ENCODE measurements at places on chromosomes 4 and X. TPM values are rescaled to one million over a fixed set of nuclear protein-coding genes. Genes with fewer than 3 reads are reported as not detected.
A peak's percentile ranks its signal among the peaks of the same experiment; 100 is the strongest.

- DNase-seq, result no peak
These were observed 787 bp upstream of the TET2 start for GRCh38 chr4:105145903-105146275.

GRCh38 chr4:34767407-34767806 is 1476.9 kb downstream of the ARAP2 start:
- no peak for DNase-seq

DNA sequence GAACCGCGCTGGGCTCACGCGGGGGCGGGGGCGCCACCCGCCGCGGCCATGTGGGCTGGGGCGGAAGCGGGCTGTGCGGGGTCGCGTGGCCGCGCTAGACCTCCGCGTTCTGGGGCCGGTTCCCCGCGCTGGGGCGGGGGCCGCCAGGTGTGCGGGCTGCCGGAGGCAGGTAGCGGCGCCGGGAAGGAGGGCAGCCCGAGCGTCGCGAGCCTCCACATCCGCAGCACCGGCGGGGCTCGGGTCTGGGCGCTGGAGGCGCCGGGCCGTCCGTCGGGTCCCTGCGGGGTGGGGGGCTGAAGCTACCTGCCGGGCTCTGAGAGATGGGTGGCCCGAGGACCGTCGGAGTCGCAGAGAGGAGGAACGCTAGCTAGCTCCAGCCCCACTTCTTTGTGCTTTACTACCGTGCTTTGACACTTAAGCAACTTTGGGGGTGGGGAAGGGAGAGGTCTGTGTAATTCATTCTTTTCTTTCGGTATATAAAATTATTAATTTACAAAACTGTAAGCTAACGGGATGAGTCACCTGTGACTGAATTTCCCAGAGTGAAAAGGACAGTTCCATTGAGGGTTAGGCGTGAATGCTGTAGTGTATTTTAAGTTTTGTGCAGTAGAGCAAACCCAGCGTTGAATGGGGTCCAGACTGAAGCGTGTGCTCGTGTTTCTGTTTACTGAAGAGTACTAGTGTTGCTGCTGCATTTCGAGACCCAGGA is 689 bp downstream of the METAP1 start:
- peak; percentile 36 for DNase-seq

DNA sequence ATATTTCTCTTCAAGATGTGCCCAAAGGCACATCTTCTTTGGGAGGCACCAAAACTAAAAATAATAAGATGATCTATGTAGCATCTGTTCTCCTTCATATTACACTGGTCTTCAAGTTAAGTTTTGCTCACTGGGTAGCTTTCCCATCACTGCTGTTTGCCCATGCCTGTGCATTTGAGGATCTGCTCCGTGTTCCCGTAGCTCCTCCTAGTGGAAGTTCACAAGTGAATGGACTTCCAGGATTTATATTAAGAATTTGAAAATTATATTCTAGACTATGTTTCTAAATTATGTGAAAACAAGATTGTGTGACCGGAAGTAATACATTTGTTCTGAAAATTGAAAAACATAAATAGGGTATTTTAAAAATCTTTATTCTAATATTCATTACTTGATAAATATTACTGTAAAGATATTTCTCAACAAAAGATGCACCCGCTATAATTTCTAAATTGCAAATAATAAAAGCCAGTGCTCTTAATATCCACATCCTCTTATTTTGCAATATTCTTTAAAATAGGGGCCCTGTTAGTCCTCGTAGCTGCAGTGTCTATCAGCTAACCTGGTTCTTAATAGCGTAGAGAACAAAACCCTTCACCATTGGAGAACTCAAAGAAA is 147.7 kb downstream of the RBM46 start:
- peak; percentile 45 for DNase-seq

DNA sequence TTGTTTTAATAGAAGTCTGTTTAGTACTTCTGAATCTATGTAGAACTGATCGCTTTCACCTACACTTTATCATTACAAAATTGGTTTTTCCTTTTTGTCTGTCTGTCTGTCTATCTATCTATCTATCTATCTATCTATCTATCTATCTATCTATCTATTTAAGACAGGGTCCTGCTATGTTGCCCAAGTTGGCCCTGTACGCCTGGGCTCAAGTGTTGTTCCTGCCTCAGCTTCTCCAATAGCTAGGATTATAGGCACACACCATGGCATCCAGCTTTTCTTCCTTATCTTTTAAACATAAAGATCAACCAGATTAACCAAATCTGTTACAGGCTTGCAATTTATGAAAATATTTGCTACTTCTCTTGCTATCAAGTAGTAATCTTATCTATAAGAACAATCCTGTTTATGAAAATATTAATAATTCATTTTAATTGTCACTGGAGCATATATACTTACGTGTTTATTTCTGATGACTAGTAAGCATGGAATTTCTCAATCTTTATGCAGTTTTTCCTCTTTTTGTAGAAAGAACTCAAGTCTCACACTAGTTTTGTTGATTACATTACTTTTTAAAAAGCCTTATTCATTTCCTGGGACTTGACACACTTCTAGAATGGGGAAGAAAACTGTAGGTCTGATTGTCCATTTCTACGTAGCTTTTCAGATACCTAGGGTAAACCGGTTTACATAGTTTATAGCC is 24.5 kb downstream of the KIAA0232 start:
- DNase-seq, result peak; percentile 58

Gene SOX3
- total RNA-seq, result not detected

GRCh38 chr4:153403726-153404125 is 59.2 kb downstream of the MND1 start:
- DNase-seq, result no peak

- DNase-seq, result no peak
These were observed 42.1 kb downstream of the TRIM61 start for GRCh38 chr4:164935363-164935762.

Gene ZMAT1
- total RNA-seq, result 0.43 TPM

DNA sequence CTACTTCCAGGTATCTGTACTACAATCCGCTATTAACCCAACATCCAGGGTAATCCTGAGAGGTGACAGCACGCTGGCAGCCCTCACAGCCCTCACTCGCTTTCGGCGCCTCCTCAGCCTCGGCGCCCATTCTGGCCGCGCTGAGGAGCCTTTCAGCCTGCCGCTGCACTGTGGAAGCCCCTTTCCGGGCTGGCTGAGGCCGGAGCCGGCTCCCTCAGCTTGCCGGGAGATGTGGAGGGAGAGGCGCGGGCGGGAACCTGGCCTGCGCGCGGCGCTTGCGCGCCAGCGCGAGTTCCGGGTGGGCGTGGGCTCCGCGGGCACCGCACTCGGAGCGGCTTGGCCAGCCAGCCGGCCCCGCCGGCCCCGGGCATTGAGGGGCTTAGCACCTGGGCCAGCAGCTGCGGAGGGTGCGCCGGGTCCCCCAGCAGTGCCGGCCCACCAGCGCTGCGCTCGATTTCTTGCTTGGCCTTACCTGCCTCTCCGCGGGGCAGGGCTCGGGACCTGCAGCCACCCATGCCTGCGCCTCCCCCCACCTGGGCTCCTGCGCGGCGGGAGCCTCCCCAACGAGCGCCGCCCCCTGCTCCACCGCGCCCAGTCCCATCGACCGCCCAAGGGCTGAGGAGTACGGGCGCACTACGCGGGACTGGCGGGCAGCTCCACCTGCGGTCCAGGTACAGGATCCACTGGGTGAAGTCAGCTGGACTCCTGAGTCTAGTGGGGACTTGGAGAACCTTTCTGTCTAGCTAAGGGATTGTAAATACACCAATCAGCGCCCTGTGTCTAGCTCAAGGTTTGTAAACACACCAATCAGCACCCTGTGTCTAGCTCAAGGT is 87.3 kb downstream of the PRSS12 start:
- no peak for DNase-seq

GRCh38 chr4:22045051-22045630 is 96.6 kb upstream of the KCNIP4 start:
- no peak for DNase-seq

DNA sequence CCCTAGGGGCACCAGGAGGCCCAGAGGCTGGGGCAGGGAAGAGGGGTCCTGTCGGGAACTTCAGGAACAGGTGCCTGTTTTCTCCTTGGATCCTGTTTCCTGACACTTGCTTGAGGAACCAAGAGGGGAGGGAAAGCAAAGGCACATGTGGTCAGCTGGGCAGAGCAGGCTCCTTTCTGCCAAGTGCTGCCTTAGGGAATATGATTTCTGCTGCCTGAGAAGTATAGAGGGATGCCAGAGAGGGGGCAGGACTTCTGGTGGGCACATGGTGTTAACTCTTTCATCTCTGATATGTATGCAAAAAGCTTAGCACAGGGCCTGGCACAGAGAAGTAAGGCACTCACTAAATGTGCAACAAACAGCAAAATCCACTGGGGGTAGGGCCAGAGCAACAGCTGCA is 51.2 kb upstream of the PJA1 start:
- no peak for DNase-seq

Gene C4orf50
- not detected for total RNA-seq

DNA sequence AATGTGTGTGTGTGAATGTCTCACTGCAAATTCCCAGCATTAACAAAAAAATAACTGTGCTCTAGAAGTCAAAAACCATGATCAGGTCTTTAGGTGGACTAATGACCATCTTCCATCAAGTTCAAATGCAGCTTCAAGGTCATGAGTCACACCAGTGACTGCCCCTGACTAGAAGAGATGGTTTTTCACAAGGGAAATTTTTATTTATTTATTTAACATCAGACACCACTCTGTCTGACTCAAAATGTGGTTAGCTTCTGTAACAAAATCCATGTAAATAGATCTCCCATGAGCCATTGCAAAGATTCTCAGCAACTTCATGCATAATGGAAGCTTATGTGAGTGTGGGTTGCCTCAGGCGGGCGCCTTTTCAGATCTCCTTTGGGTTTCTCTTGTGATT is 219.2 kb downstream of the KIT start:
- DNase-seq, result no peak

- no peak for DNase-seq
These were observed 263.8 kb downstream of the ARHGAP24 start for GRCh38 chr4:85738721-85739120.

DNA sequence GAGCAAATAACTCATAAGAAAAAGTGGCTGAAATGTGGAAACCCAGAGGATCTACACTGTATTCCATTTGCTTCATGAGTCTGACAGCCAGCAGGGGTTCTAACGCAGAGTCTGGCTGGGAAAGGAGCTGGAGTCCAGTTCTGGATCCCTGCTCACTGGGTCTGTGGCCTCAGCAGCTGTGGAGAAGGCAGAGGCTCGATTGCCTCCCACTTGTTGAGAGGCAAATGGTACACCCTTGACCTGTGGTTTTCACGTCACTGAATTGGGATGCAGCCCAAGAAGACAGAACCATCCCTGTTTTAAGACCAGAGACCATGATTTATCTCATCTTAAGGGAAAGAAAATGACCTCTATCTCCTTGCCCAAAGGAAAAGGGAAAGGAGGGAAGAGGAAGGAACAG is 147.0 kb upstream of the NOCT start:
- DNase-seq, result peak; percentile 51

DNA sequence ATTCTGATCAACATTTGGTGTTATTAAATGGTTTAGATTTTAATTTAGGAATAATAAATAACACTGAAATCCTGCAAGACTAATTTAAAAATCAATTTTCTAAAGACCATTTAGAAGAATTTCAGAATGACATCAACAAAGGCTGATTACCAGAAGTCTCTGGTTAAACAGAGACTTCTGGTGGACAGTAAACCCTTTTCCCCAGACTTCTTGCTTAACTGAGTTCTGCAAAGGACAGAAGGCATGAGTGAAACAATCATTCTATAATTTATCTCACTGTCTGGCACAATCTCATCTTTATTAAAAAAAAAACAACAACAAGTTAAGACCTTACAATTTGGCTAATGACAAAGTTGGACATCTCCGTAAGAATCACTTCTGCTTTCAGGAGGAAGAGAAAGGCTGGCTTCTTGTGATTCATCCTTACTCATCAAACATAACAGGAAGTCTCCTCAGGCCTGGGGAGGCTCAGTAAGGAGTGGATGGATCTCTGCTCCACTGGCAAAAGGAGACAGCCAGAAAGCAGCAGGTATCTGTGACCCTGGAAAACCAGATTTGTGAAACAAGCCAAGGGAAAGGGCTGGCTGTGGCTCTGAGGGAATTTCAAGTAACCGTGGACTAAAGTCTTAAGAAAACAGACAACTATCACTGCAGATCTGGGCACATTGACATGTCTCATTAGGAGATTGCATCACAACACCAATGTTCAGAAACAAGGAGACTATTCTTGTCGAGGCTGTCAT is 908 bp upstream of the TLR6 start:
- DNase-seq, result peak; percentile 90

GRCh38 chrX:150503898-150504219 is 64.6 kb upstream of the MTM1 start:
- DNase-seq, result no peak

GRCh38 chrX:14598330-14598729 is 69.0 kb downstream of the GLRA2 start:
- DNase-seq, result peak; percentile 25

DNA sequence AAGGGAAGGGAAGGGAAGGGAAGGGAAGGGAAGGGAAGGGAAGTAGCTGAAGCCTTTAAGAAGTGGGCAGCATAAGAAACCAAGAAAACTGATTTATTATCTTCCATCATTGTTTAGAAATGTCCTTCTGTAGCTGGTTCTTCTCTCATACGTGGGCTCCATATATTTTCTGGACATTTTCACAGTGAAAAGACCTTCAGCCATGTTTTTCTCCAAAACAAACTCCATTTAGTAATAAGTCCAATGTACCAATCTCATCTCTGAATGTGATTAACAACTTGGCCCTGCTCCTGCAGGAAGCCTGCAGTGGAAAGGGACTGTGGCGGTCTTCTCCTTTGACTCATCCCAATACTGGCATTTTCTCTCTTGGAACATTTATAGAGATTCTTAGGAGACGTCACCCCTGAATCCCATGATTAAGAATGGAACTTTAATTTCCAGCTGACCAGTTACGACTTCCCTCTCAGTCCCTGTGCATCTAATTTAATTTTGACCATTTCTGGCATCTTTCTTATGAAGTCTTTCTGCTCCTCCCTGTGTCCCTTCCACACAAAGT is 96.6 kb upstream of the GUCY1A1 start:
- peak; percentile 28 for DNase-seq

DNA sequence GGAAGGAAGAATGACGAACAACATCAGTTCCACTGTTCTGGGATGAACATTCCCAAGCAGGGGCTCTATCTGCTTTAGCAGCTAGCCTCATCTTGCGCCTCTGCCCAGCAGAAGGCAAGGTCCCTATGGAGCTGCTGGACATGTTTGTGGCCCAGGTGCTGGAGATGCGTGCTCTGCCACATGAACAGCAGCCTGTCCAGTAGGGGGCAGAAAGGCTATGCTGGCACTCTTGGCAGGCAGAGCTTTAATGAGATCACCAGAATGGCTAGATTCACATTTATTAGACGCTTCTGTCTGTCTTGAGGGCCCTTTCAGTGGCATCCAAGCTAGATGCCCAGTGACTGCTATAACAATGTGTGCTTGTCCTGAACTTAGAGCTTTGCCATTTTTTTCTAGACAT is 1826.0 kb downstream of the STIM2 start:
- DNase-seq, result peak; percentile 18

GRCh38 chr4:187666034-187666433 is 329.5 kb upstream of the ZFP42 start:
- no peak for DNase-seq

GRCh38 chrX:71450433-71451106 is 82.3 kb upstream of the OGT start:
- DNase-seq, result peak; percentile 18
